ENCODE measurements at places on chromosomes 3 and 15.

DNA sequence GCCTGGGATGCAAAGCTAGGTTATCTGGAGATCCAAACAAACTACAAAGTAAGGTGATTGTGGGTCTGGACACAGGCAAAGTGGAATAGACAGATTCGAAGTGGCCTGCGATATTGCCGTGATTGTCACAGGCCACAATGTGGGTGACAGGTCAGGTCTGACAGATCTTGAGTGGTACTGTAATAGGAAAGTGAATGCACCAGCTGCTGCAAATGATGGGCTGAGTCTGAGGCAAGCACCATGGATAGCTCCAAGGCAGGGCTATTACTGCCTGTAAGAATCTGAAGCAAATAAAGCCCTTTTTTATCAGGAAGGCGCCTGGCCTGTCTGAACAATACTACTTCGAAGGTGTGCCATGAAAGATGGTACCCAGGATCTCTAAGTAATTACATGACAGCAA is 10.0 kb downstream of the ARMC8 start:
- no peaks in the 10 kb centered on the region for H3K36me3 ChIP-seq
- DNase-seq = no peak
- no peaks in the 10 kb centered on the region for H3K27me3 ChIP-seq
- H3K4me3 ChIP-seq = no peak overlapping the region
- no peak overlapping the region for H3K27ac ChIP-seq

GRCh38 chr15:72058585-72058984 is 59.4 kb downstream of the MYO9A start:
- H3K4me3 ChIP-seq = no peak overlapping the region
- H3K27ac ChIP-seq = no peak overlapping the region
- H3K27me3 ChIP-seq = no peaks in the 10 kb centered on the region
- DNase-seq = no peak

DNA sequence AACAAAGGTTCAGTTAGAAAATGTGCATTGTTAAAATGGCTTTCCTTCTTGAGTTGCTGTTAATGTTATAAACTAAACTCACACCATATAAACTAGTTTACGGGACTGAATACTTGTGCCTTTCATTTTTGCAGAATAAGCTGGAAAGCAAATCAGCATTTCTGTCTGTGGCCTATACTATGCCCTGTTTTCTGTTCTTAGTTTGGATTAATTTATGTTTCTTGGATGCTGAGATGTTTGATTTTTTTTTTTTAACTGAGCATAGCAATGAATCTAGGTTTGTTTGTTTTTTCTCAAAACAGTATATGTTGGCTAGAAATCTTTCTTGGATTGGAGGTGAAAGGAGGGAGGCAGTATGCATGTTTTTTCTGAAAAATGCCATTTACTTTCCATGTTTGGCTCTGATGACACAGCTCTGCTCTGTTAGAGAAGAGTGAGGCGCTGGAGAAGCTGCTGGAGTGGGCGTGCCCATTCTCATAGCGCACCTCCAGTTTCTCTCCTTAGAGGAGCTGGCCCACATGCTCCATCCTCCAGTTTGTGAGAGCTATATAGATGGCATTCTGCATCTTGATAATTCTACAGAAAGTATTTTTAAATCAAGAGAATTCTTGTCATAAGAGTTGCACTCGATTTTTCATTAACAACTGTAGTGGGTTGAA is 423.6 kb upstream of the TPM1 start:
- peak overlapping the region; percentile 71 for H3K27ac ChIP-seq
- H3K36me3 ChIP-seq = no peaks in the 10 kb centered on the region
- H3K4me1 ChIP-seq = peaks cover 50% of the 10 kb centered on the region

- no peak overlapping the region for H3K27ac ChIP-seq
- no peaks in the 10 kb centered on the region for H3K36me3 ChIP-seq
- DNase-seq = no peak
- H3K27me3 ChIP-seq = no peaks in the 10 kb centered on the region
These were observed 2.9 kb downstream of the CASR start for GRCh38 chr3:122186372-122186771.

- H3K27ac ChIP-seq = no peak overlapping the region
- DNase-seq = no peak
- H3K27me3 ChIP-seq = no peaks in the 10 kb centered on the region
- no peak overlapping the region for H3K4me3 ChIP-seq
- H3K4me1 ChIP-seq = no peaks in the 10 kb centered on the region
- H3K36me3 ChIP-seq = no peaks in the 10 kb centered on the region
These were observed 88.9 kb downstream of the FEZF2 start for GRCh38 chr3:62284442-62284841.

- no peaks in the 10 kb centered on the region for H3K27me3 ChIP-seq
- peak overlapping the region; percentile 9 for H3K27ac ChIP-seq
- H3K4me3 ChIP-seq = no peak overlapping the region
- peaks cover 3% of the 10 kb centered on the region for H3K4me1 ChIP-seq
- DNase-seq = no peak
These were observed 53.9 kb upstream of the ACKR4 start for GRCh38 chr3:132543011-132543739.

- no peak overlapping the region for H3K27ac ChIP-seq
- H3K27me3 ChIP-seq = no peaks in the 10 kb centered on the region
- no peak overlapping the region for H3K4me3 ChIP-seq
- DNase-seq = no peak
- no peaks in the 10 kb centered on the region for H3K36me3 ChIP-seq
- peaks cover 13% of the 10 kb centered on the region for H3K4me1 ChIP-seq
These were observed 202.0 kb downstream of the FNDC3B start for GRCh38 chr3:172241405-172241804.

GRCh38 chr3:127668906-127669305 is 3.8 kb upstream of the ABTB1 start:
- H3K27ac ChIP-seq = no peak overlapping the region
- H3K36me3 ChIP-seq = no peaks in the 10 kb centered on the region
- H3K4me3 ChIP-seq = no peak overlapping the region
- H3K27me3 ChIP-seq = no peaks in the 10 kb centered on the region
- H3K4me1 ChIP-seq = peaks cover 10% of the 10 kb centered on the region

GRCh38 chr15:66661432-66662096 is 40.5 kb upstream of the SMAD6 start:
- no peaks in the 10 kb centered on the region for H3K4me1 ChIP-seq
- no peak for DNase-seq
- no peaks in the 10 kb centered on the region for H3K36me3 ChIP-seq
- H3K27ac ChIP-seq = no peak overlapping the region

All from thoracic aorta (tissue), 2 donors.